ENCODE measurements at places on chromosomes 13 and 19. TPM values are rescaled to one million over a fixed set of nuclear protein-coding genes. Genes with fewer than 3 reads are reported as not detected.

The SIX5 gene
- 21.1 TPM for total RNA-seq

DNA sequence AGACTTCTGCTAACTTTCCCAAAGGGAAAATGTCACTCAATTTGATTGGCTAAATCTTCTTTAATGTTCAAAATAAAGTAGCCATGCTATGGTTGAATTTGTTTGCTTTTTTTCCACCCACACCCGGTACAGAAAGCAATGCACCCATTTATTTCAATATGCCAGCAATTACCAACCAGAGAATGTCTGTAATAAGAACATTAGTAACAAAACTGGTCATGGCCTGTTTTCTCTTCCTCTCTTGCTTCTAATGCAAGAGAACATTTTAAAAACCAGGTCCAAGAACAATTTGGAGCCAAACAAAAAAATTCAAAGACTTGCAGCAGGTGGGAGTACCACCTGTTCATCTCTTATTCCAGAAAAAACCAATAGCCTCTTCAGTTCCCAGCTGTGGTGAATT is 1108.8 kb upstream of the PCDH20 start:
- no peak for DNase-seq

DNA sequence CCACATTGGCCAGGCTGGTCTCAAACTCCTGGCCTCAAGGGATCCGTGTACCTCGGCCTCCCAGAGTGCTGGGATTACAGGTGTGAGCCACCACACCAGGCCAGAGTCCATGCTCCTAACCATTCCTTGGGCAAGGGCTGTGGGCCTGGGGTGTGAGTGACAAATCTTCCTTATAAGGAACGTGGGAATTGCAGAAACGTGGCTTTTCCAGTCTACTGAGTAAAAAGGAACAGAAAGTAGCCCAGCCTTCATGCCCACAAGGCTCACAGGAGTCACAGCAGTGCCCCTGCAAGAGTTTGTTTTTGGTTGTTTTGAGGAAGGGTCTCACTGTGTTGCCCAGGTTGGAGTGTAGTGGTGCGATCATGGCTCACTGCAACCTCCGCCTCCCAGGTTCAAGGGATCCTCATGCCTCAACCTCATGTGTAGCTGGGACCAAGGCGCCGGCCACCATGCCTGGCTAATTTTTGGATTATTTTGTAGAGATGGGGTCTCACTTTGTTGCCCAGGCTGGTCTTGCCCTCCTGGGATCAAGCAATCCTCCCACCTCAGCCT is 5.1 kb downstream of the MYPOP start:
- no peak for DNase-seq

DNA sequence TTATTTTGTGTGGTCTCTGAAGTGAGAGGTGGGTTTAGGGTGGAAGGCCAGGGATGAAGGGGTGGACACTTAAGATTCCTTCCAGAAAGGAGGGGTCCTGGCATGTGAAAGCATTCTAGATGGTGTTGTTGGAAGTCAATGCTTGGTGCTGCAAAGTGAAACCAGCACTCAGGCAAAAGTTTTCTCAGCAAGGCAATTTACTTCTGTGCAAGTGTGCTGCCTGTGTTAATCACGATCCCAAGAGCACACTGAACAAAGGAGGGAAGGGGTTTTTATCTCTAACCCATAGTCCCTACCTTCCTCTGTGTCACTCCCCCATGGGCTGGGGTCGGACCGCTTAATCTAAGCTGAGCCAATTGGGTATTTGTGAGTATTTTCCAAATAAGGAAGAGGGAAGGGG is 1.3 kb downstream of the ZNF134 start:
- no peak for DNase-seq

- DNase-seq: no peak
Observed at GRCh38 chr13:60887711-60888110, 490.7 kb downstream of the TDRD3 start.

DNA sequence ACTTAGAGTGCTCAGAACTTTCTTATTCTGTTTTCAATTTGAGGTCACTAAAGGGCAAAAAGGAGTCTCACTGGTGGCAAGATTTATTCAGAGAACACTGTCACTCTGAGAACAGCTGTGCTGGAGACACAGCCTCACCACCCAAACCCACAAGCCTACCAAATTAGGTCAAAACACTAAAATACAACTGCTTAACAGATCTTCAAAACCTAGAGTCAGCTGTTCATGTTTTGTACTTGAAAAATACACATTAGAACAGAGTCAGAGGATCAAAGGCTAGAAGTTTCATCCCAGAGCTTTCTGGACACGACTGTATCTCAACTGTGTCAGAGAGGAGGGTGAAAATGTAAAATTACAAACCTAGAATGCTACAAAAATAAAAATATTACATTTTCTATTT is 89.3 kb downstream of the MIPEP start:
- DNase-seq: no peak

The URAD gene
- total RNA-seq: not detected

The NPHS1 gene
- not detected for total RNA-seq

- DNase-seq: peak; percentile 57
Observed at GRCh38 chr19:46616631-46617322, 8.1 kb downstream of the PTGIR start.

The RFXAP gene
- total RNA-seq: 2.7 TPM
